ENCODE measurements at places on chromosomes 4 and X.
A peak's percentile ranks its signal among the peaks of the same experiment; 100 is the strongest.

- DNase-seq: no peak
Measured at GRCh38 chrX:10660171-10660570, 39.8 kb upstream of the MID1 start.

DNA sequence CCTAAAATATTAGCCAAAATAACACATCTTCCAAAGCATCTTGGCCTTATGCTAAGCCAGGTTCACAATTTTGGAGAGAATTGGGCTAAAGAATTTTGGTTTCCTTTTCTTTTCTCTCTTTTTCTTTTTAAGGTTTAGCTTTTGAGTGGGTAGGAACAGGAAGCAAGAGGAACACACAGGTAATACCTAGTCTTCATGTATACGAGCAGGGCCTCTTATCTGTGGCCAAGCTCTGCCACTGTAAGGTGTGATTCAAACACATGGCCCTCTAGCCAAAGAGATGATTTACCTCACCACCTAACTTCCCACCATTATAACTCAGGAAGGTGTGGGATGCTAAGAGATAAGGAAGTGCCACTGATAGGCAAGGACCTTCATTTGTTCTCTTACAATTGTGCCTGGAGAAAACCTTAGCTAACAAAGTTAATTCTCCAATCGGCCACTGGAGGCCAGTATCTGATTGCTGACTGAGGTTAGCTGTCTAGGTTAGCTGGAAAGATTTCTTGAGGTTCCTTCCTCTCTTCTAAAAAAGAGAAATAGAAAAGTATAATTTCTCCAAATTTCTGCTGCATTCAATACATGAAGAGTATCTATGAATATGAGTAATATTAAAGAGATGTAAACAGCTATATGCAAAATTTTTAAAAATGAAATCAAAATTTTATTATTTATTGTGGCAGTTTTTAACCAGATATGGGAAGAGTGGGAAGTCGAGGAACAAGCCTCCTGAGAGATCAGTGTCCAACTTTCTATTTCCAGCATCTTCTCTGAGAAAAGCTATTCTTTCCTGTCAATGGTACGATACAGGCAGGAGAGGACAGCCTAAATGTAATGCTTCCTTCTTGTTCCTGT lies 30.1 kb upstream of the BBS7 start:
- peak; percentile 52 for DNase-seq

DNA sequence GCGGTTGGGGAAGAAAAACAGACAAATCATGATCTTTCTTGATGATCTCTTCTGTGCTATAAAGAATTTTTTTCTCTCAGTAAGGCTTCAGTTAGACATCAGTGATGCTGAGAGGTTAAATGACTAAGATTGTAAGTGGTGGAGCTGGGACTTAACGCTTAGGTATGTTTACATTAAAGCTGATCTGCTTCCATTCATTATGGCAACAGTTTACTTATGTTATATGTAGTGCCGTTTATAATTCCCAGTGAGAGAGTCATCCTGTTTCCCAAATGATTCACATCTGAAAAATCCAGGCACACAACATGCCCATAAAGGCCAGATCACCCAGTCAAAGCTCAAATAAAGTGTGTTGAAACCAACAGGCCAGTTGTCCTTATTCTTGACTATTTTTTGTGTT lies 50.1 kb downstream of the CENPVL3 start:
- DNase-seq: no peak

DNA sequence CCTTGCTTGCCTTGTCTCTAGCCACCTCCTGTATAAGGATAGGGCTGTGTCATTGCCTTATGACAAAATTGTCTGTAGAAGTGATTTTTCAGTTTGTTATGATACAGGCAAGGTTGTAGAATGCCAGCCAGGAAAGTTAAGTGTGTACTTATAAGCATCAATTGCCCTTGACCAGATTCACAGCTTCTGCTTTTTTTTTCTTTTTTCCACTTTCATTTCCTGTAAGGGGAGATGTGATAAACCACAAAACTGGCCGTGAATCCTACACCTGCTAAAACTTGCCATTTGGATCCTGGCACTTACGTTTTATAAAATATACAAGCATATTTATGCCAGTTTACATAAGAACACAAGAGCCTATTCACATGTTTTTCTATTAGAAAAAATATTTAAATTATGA lies 35.0 kb upstream of the BMPR1B start:
- no peak for DNase-seq

DNA sequence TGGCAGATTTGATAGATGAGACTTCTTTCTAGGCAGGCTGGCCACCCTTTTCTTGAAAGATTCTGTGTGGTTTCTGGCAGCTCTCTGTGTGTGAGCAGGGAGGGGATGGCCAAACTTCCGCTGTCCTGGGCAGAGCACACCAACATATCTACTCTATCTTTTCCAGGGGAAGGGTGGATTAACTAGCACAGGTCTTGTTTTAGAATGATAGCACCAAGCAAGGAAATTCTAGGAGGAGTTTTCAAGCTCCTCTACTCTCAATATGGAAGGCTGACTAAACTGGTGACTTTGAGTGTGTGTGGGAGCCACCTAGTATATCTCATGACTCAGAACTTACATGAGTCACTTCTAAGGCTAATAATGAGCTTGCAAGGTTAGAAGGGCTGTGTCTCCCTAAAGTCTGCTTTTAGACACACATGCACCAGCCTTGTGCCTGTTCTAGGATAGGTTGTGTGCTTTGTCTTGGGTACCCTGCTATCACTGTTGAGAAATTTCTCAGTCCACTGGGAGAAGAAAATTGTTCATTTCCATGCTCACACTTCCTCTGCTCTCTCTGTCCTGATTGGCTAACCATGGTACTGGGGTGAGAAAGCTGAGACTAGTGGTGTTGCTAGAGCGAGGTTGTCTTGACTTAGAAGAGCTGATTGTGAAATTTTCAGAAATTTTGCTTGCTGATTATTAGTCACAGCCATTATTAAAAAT lies 72.9 kb downstream of the YIPF6 start:
- DNase-seq: peak; percentile 18

GRCh38 chr4:85798012-85798770 lies 323.2 kb downstream of the ARHGAP24 start:
- DNase-seq: no peak

DNA sequence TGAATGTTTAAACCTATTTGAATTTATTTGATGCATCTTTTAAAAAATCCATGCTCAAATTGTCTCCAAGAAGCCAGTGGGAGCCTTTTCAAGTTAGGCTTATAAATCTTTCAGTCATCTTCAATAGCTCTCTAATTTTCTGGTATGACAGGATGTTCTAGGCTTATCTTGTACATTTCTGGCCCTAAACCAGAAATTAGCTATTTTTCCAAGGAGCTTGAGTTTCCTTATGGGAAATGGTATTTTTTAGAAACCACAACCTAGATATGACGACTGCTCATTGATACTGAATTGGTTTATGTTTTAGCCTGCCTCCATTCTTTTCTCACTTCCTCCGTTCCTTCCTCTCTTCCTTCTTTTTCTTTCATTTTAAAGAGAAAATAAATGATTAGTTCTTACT lies 172.3 kb downstream of the SPRY1 start:
- no peak for DNase-seq
